CD4-positive, alpha-beta T cell treated with Interleukin-1 beta for 1 hour (primary cell): ENCODE measurements at places on chromosomes 2 and 18.

- no peak for DNase-seq
These were observed 14.0 kb upstream of the CCNYL1 start for GRCh38 chr2:207697411-207697810.

DNA sequence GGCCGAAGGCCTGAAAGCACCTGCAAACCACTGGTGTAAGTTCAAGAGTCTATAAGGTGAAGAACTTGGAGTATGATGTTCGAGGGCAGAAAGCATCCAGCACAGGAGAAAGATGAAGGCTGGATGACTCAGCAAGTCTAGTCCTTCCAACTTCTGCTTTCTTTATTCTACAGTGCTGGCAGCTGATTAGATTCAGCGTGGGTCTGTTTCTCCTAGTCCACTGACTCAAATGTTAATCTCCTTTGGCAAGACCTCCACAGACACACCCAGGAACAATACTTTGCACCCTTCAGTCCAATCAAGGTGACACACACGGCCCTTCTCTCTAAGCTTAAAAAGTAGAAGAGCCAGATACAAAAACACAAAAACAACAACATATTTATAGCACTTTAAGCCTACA lies 43.4 kb downstream of the NMS start:
- DNase-seq: no peak

DNA sequence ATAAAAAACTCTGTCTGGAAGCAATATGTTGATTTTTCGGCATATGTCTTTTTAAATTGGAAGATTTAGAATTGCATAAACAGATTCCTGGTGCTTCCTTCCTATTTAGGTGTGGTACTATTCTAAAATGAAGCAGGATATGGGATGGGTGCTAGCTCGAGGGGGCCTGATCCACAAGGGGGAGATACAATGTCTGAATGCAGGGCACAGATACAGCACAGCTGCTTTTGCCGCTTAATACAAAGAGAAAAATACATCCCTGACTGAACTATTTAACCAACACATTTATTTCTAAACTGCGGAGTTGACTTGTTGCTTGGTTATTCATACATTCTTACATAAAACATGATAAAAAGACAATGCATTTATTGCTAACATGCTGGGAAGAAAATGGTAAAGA lies 169.1 kb downstream of the TMEFF2 start:
- no peak for DNase-seq

DNA sequence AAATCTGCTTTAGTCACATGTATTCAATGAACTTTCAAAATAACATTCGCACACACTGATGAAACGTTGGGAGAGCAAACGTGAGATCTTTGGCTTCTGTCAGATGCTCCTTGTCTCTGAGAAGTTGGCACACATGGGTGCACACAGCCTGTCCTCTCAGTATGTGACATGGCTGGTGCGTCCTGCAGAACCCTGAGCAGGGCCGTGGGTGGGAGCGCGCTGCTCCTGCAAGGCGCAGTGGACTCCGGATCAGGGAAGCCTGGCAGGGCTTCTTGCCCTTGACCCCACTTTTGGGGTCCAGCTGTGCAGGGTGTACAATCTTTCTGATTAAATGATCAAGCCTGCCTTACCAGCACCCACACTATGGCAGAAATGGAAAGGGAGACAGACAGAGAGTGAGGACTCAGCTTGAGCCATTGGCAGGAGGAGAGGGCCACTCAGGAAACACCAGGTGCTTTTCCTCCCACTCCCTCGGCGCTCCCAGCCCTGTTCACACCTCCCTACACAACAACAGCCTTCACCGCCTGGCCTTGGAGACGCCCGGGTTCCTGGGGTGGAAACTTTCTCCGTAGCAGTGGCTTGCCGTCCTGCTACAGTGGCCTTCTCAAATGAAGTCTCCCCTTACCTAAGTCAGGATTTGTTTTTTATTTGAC lies 108.4 kb upstream of the SNTG2 start:
- no peak for DNase-seq

- no peak for DNase-seq
These were observed 44.0 kb downstream of the DNMT3A start for GRCh38 chr2:25297738-25298137.

GRCh38 chr18:64699081-64699480 lies 550.2 kb upstream of the LINC00305 start:
- DNase-seq: no peak

DNA sequence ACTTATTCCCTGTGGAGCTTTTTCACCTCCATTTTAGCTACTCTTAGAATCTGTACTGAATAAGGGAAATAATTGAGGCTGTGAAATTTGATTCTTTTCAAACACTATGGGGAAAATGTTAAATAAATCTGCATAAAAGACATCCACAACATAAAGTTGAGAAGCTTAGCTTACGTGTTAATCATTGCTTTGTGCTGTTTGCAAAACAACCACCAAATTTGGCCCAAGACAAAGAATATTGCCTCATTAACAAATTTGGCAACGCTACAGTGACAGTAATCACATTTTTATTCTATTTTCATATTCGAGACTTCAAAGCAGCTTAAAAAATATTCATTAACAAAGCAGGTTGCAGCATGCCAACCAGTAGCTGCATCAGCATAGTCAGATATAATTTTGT lies 437.6 kb downstream of the DPP10 start:
- DNase-seq: no peak

DNA sequence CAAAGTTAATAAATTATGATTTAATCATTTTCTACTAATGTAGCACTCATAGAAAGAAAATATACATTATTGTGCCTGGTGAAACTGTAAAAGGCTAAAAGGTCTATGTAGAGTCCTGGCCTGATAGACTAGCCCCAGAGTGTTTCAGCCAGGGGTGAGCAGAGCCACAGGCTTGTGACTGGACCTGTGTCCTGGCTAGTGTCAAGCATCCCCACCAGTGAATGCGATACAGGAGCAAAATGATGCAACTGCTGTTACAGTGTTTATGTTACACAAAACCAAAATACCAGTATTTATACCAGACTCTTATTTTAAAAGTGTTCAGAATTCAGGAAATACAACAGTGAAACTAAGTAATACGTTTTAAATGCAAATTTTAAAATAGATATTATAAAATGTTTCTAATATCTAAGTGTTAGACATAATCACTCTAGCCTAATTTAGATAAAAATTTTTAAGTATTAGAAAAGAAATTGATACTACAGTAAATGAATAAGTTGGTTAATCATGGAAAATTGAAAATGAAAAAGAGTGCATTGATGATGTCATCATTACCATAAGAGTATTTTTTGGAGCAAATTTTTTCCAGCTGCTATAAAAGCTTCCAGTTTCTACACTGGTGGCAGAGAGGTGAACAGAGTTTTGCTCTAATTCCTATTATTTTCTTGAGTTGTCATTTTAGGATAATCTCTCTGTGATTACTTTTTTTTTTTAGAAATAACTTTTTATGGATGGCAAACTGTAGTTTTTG lies 6.2 kb upstream of the TSPYL6 start:
- no peak for DNase-seq

GRCh38 chr18:53551868-53552426 lies 672.5 kb downstream of the MBD2 start:
- no peak for DNase-seq

- no peak for DNase-seq
These were observed 1279.7 kb upstream of the ZEB2 start for GRCh38 chr2:145799595-145800108.

GRCh38 chr2:95060446-95061118 lies 35.1 kb downstream of the MAL start:
- no peak for DNase-seq

GRCh38 chr2:181262782-181263181 lies 194.4 kb upstream of the ITGA4 start:
- DNase-seq: no peak

- DNase-seq: no peak
These were observed 172.4 kb downstream of the SP3 start for GRCh38 chr2:173792741-173793140.

DNA sequence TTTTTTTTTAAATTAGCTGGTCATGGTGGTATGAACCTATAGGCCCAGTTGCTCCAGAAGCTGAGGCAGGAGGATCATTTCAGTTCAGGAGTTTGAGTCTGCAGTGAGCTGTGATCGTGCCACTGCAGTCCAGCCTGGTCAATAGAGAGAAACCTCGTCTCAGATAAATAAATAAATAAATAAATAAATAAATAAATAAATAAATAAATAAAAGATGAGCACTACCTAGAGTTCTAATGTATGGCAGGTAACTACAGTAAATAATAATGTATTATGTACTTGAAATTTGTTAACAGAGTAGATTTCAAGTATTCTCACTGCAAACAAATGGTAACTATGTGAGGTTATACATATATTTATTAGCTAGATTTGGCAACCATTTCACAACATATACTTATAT lies 697.9 kb upstream of the ID2 start:
- DNase-seq: no peak

DNA sequence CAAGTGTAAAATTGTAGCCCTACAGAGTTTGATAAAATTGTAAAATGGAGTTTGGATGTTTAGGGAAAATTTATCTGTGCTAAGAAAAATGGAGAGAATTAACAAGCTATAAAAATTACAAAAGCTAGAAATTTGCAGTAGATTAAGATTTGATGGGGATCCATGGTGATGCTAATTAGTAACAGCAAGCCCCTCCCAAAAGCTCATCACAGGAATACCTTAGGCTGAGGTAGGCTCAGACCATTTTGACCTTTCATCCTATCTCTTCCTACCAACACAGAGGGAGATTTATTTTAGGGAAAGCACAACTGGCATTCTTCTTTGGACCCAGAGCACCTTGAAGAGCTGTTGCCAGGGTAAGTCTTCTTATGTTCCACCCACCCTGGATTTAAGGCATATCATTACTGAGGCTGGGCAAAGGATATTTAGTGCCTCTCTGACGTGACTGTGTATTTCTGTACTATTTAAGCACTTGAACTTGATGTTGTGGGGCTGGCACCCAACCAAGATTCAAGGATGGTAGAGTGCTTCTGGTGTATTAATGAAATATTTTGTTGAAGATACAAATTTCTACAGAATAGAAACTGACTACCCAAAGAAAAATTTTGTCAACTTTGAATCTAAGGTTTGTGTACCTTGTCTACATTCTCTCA lies 70.8 kb upstream of the SLC39A10 start:
- no peak for DNase-seq

DNA sequence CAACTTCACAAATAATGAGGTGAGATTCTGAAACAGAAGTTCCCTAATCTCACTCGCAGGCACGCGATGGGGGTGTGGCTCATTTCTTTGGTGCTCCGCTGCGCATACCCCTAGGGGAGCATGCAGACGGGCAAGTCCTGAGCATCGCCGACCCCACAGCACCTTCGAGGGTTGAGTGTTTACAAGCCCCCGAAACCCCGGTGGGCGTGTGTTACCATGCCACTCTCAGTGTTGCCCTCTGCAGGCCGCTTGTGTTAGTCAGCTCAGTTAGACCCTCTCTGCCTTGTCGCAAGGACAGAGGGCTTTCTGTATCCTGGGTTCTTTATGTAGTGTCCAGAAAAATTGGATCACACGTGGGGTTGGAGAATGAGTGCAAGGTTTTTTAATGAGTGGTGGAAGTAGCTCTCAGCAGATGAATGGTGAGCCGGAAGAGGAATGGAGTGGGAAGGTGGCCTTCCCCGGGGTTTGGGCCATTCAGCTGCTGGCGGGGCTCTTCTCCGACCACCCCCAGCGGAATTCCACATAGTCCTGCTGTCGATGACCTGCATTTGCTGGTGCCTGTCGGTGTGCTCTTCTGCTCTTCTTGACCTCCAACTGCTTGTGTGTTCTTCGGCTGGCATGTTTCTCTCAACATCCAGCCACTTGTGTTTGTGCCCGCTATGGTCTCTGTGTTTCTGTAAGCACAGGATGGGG lies 191.3 kb downstream of the RPRM start:
- DNase-seq: peak; percentile 1

DNA sequence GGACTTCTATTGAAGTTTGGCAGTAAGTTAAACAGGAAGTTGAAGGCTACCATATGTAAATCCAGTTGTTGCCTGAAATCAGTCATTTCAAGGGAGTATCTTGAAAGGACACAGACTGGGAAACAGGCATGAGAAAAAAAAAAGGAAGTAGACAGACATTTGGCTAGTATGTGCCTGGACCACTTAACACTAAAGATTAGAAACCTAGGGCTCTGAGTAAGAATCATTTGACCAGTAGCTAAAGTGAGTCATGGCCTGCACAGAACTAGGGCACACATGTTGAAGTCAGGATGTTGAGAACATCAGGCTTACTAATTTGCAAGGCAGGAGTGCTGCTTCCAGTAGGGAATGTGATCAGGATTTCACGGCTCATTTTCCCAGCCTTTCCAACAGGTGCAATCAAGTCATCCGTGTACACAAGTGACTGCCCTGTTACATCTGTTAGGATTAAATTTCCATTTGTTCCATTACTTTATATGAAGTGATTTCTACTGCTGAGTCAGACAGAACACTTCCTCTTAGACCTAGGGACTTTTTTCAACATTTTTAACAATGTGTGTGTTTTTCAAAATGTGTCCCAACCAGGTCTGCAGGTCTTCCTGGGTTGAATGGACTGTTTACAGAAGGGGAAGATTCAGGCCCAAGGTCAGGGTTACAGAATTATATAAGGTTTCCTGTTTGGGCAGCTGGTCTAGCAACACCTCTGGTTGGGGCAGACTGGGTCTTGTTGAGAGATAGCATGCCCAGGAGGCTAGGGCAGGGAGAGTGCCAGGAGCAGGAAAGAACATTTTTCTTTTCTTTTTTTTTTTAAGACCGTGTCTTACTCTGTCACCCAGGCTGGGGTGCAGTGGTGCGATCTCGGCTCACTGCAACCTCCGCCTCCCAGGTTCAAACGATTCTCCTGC lies 145.6 kb downstream of the TGIF1 start:
- DNase-seq: peak; percentile 39

- no peak for DNase-seq
These were observed 23.1 kb downstream of the PPM1B start for GRCh38 chr2:44191739-44192138.

DNA sequence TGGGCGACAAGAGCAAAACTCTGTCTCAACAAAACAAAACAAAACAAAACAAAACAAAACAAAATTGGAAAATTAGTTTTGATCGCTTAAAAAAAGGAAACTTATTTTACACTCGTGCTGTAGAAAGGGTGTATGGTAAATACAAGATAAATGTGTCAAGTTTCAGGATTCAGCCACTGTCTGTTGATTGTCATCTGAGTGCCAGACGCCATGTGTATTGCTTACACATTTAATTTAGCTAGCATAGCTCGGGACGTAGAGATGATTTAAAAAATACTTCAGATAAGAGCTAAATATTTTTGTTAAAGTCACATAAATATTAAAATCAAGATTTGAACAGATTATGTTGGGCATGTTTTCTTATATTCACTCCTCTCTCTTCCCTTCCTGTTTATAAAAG lies 568.1 kb upstream of the ZNF804A start:
- no peak for DNase-seq

GRCh38 chr18:42657551-42657950 lies 457.9 kb downstream of the RIT2 start:
- DNase-seq: no peak

DNA sequence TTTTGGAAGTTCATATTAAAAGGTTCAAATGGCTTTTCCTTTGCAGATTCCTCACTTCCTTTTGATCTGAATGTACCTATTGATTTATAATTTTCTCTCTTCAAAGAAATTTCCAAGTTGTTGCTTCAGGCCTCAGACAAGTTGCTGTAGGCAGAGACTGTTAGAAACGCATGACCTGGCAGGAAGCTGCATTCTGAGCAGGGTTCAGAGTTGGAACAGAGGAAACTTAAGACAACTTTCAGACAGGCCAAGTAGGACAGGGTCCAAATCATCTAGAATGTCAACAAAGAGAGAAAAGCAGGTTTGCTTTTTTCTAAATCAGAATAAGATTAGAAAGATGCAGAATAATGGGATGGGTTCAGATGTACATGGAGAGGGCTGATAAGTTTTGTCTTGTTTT lies 416.3 kb downstream of the LRP1B start:
- no peak for DNase-seq

GRCh38 chr2:72955228-72956049 lies 38.1 kb downstream of the EMX1 start:
- DNase-seq: no peak

- no peak for DNase-seq
These were observed 78.5 kb upstream of the STK17B start for GRCh38 chr2:196249860-196250259.
